Left renal pelvis (tissue), 4 donors: ENCODE measurements at places on chromosomes 2 and 18. TPM values are rescaled to one million over a fixed set of nuclear protein-coding genes. Genes with fewer than 3 reads are reported as not detected.

DNA sequence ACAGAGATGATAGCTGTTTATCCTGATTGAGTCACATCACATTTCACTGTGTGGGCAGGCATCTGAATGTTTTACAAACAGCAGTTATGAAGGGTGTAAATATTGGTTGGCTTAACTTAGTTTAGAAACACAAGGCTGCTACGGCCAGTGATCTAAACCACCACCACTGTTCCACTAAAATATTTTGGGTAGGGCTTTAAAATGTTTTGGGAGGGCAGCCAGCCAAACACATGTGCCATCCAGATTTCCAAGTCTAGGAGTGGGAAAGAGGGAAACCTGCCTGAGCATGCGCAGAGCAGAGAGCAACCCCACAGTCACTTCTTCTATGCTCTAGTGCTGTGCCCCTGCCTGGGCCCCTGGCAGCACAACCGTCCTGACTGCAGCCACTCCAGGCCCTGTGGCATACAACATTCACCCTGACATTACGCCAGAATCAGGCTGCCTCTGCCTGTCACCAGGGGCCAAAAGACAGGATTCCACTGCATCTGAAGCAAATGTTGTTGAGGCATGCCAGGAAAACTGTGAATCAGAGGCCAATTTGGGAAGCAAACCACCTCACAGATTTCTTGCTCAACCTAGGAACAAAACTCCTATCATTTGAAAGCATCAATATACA lies 74.8 kb upstream of the COL5A2 start:
- no peak for DNase-seq

FOXD4L1 gene
- polyA plus RNA-seq: 0.16 TPM

DNA sequence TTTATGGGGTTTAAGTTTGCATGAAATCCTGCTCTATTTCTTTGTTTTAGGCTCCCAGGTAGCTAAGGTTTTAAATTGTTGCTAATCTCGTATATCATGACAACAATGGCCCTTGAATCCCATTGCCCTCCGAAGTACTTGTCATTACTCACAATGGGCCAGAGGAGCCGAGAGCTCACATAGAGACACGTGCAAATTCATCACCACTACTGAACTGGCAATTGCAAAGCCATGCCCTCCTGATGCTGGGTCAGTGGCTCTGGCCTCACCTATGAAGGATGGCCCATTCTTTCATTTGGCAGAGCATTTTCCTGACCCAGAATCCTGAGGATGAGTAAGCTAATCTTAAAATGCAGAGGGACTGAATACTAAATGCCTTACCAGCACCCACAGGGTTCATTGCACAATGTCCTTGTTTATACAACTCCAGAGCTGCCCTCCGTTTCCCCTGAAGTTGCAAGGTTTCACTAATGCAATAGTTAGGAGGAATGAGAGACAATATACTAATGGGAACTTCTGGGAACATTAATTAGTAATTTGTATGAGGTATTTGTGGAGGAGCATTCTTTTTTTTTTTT lies 71.6 kb upstream of the GAREM1 start:
- DNase-seq: no peak

DNA sequence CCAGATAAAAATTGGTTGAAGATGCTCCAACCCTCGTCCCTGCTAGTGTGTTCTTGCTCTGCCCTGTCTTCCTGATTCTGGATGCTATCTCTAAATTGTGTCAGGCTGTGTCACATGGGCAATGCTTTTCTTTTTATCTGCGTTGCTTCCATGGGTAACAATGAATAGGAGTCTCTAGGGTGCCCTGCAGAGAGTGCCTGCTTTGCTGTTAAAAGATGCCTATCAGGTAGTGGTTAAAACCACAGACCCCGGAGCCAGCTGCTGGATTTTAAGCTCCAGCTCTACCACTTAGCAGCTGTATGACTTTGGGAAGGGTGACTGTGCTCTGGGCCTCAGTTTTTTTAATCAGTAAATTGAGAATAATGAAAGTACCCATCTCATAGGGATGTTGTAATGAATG lies 340.3 kb downstream of the PLCL1 start:
- DNase-seq: no peak

GRCh38 chr2:61995515-61995914 lies 90.0 kb downstream of the COMMD1 start:
- no peak for DNase-seq

ZEB2 gene
- polyA plus RNA-seq: 165 TPM

GRCh38 chr2:16119741-16120140 lies 179.4 kb downstream of the MYCN start:
- DNase-seq: no peak

DNA sequence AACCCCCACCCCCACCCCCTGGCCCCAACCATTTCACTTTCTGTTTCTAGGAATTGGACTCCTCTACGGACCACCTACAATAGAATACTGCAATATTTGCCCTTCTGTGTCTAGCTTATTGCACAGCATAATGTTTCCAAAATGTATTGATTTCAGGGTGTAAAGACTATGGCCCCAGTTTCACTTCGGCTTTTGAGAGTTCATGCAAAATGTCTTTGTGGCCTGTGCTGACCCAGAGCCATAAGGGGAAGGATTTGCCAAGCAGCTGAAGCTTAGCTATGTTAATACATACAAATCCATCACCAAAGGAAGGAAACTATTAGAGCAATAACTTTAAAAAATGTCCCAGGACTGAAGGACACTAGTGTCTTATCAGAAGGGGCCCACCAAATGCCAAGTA lies 11.2 kb upstream of the ATP9B start:
- DNase-seq: no peak

DNA sequence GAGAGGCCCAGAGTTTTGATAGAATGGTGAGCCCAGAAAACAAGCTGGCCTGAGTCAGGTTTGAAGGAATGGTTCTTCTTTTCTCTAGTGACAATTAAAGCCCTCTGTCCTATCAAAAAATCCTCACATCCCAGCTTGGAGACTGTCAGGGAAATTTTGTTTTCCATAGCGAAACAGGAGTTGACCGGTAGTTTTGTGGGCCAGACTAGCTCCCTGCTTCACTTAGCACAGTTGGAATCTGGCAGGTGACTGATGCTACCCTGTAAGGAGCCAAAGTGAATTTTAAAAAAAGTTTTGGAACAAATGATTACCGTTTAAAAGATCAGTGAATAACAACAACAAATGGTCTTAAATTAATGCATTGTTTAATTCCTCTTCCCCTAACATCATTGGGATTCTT lies 6.7 kb downstream of the NAB1 start:
- DNase-seq: no peak

PAIP2B gene
- 17.9 TPM for polyA plus RNA-seq

DNA sequence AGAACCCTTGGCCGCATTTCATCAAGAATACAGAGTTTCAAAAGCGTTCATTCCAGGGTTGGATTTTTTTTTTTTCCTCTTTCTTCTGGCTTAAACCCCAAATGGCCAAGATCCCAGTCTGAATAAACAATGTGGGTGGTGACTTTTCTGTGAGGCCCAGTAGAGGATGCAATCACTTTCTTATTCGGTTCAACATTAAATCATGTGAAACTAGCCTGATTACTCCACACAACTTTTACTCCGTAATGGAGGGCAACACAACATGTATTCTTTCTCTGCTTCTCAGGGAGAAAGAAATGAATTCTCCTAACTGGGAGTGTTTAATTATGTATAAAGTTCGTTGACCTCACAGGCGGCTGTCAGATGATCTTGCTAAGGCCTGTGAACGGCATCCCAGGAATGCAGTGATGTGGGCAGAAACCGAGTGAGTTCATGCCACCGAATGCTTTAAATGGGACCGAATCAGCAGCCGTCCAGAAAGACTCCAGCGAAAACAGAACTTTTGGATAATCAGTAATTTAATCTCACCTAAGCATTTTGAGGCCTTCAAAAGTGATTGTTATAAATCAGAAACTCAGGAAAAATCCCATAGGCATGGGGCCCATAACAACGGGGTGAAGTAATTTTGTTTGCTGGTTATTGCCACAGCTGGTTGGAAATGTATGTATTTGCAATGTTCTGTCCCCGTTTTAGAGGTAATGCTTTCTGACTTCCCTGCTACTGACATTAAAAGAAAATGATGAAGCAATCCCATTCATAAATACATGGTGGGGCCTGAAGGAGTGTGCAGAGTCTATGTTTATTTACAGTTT lies 81.5 kb downstream of the BCL2 start:
- peak; percentile 77 for DNase-seq

GRCh38 chr2:157867703-157868102 lies 8.4 kb downstream of the ACVR1 start:
- DNase-seq: no peak

- no peak for DNase-seq
Measured at GRCh38 chr2:30404319-30405259, 42.5 kb upstream of the LCLAT1 start.

GRCh38 chr2:15714609-15715008 lies 122.9 kb downstream of the DDX1 start:
- no peak for DNase-seq
